ENCODE measurements at places on chromosomes 12 and 14.

- DNase-seq = no peak
These were observed 10.8 kb downstream of the KCTD10 start for GRCh38 chr12:109466305-109466704.

DNA sequence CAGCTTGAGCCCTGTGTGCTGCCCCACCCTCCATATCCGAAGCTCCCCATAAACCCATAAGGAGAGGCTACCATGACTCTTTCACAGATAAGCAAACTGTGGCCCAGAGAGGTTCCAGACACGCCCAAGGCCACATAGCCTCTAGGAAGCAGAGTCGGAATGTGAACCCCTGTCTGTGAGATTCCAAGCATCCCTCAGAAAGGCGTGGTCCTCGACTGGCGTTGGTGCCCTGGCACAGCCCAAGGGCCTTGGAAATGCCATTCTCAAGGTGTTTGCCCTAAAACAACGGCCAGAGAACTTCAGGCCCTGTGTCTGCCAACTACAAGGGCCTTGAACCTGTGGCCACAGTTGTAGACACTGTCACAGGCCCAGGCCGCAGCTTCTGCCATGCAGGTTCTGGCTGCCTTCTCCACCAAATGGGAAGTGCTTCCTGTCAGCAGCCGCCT lies 8.5 kb upstream of the DIO3 start:
- DNase-seq = no peak

- no peak for DNase-seq
These were observed 27.4 kb downstream of the SRRM4 start for GRCh38 chr12:119008691-119009221.

DNA sequence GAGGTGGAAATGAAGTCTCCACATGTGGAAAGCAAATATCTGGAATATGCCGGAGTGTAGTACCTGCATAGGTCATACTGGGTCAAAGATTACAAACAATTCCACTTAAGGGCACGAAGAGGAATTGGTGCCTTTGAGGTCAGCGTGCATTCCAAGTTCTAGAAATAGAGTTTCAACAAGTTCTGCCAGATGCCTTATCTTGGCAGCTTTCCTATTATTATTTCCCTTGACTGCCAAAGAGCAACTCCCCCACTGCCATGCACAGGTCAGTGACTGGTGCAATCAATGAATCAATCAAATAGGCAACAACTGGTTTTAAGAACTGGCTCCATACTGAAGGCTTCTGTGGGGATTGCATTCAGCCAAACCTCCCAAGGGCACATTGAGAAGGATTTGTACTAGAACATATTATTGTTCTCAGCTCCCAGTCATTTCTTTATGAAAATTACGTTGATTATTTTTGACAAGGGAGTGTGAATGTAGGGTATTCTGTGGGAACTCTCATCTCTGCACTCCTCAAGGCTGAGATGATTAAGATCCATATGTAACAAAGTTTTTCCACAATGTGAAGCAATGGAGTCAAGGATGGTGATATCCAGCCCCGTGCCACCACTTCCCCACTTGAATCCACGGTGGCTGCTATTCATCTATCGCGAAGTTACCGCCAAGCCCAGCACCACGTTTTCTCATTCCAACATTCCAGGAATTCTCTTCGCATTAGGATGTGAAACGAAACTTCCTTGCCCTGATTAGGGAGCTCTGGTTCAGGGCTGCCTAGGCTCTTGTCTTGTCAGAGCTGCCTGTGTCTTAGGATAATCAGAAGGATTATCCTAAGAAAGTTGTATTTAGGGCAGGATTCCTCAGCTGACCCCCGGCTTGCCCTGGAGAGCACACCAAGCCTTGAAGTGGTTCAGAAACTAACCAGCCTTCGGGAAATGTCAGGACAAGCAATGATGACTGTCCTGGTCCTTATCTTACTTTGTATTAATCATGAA lies 115.1 kb upstream of the PCED1B start:
- no peak for DNase-seq

DNA sequence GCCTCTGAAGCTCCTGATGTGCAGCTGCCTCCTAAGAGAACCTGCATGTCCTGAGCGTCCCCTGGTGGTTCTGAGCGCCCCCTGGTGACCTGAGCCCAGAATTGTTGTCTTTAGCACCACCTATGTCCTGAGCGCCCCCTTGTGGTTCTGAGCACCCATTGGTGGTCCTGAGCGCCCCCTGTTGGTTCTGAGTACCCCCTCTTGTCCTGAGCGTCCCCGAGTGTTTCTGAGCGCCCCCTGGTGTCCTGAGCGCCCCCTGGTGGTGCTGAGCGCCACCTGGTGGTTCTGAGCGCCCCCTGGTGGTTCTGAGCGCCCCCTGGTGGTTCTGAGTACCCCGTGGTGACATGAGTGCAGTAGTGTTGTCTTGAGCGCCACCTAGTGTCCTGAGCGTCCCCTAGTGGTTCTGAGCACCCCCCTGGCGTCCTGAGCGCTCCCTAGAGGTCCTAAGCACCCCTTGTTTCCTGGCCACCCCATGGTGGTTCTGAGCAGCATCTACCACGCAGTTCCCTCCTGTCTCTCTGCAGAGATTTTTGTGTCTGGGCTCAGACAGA lies 782.5 kb downstream of the TMEM121 start:
- DNase-seq = no peak

DNA sequence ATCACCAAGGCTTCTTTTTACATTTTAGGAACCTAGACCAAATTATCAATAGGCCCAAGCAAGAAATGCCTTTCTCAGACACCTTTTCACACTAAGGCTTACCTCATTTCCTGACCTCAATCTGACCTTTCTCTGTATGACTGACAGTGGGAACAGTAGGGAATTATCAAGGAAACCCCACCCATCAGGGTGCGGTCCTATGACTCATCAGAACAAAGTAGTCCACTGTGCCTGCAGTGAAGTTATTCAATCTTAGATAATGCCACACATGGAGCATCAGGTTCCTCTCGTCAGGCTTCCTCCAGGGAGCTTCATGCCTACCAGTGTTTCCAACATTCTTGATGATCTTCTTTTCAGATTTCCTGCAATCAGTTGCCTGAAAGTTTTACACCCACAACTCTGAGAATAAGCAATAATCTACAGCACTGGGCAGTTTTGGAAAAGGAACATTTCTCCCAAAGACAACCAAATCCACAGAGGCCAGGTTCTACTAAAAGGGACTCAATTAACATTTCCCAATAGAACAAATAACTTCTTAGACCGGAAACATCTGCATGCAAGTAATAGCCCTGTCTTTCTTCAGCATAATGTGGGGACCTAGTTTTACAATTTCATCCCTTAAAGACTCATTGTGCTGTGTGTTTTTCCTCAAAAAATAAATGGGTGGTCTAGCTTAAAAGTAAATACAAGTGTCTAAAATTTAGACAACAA lies 35.9 kb upstream of the TMTC2 start:
- DNase-seq = no peak

Measured in midbrain (tissue), 1 donor.